ENCODE measurements at places on chromosomes 5 and 9.

DNA sequence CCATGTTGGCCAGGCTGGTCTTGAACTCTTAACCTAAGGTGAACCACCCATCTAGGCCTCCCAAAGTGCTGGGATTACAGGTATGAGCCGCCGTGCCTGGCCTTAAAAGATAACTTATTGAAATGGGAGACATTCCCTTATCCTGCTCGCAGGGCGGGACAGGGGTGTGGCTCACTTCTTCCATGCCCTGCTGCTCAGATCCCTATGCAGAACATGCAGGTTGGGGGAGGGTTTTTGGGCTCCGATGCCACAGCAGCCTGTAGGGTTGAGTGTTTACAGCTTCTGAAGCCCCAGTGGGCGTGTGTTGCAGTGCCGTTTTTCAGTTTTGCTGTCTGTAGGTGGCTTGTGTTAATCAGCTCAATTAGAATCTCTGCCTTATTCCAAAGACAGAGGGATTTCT, 108.0 kb upstream of the BRINP1 start:
- DNase-seq = no peak

GRCh38 chr5:91484662-91485061, 101.5 kb upstream of the ARRDC3 start:
- DNase-seq = no peak

DNA sequence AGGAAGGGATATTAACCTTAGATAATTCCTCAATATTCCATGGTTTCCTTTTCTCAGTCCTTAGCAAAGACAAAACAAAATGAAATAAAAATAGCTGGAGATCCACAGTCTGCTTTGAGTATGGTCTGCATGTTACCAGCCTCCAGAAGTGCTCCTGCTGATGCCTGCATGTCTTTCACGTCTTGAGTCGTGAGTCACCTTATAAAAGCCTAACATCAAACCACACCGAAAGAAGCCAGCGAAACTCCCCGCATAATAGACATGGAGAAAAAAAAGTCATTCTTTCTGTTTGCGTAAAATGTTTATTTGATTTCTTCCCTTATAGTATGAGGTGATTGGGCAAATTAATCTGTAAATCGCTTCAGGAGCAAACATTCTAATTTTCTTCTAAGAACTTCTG, 380.5 kb downstream of the SLCO4C1 start:
- DNase-seq = no peak

DNA sequence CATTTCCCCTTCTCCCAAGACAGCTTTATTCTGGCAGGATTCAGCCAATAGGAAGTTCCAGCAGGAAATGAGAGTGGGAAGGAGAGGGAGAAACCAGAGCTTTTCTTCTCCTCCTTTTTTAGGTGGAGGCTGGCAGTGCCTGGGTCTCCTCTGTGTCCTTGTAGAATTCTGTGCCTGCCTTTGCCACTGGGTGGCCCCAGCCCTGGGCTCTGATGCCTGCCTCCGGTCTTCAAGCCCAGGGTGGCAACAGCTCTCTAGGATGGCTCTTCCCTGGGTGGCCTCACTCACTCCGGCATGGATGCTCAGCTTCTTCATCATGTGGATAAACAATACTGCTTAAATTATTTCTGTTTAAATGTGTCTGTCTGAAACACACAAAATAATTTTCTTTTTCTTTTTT, 694.8 kb downstream of the SEMA5A start:
- DNase-seq = no peak

- DNase-seq = no peak
These were observed 643 bp downstream of the PLEKHG4B start for GRCh38 chr5:92401-93220.

GRCh38 chr5:24385070-24385469, 259.7 kb downstream of the CDH10 start:
- no peak for DNase-seq

Measured in activated naive CD4-positive, alpha-beta T cell (primary cell).